ENCODE measurements at places on chromosomes 4 and X.

DNA sequence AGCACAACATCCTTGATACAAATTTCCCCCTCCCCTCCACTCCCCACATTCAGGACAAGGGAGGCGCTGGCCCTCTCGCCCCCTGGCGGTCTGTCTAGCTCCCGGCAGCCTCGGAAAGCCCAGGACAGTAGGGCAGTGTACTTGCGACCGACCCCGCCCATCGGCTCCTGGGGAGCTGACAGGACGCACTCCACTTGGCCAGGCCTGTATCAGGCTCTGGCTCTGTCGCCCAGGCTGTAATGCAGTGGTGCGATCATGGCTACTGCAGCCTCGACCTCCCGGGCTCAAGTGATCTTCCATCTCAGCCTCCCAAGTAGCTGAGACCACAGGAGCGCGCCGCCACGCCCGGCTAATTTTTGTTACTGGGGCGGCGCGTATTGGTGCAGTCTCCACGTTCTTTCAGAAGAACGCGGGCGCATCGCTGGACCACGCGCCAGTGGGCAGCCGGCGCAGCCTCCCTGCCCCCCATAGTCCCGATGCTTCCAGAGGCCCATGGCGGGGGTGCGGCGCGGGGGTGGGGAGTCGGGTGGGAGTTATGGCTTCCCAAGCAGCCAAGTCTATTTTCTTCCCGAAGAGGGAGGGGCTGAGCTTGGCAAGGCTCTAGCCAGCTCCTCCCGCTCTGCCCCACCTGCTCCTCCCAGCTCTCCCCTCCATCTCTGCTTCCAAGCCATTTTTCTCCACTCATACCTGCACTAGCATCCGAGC lies 7.8 kb upstream of the AKAP14 start:
- peak; percentile 73 for DNase-seq

DNA sequence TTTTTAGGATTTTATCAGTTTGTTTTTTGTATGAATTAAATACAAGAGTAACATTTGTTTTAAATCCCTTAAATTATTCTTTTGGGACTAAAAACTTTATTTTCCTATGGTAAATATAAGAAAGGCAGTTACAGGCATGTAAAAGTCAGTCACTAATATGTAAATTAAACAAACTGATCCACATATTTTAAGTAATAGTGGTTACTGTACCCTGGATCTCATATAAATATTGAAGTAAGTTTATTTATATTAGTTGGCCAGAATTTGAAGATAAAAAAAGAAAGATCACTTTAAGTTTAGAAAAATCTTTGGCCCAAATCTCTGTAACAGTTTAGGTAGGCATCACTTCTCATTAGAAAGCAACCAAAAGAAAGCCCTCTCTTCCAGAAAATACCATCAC lies 45.8 kb downstream of the LDB2 start:
- DNase-seq = no peak

DNA sequence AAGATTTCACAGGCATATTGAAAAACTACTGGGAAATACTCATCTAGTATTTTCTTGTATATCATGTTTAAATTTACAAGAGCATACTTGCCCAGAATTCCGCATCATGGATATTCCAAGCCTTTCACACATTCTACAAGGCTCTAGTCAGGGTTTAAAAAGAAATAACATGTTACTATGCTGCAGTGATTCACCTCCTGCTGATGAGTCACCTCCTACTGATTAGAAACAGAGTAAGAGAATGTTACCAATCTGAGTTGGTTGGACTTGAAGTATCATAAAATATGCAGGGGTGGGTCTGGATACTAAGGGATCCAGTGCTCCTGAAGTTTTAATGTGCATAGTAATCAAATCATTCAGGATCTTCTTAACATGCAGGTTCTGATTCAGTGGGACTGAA lies 192.0 kb upstream of the ANK2 start:
- peak; percentile 88 for DNase-seq

GRCh38 chrX:150364347-150365050 lies 1.4 kb downstream of the MAMLD1 start:
- DNase-seq = no peak

DNA sequence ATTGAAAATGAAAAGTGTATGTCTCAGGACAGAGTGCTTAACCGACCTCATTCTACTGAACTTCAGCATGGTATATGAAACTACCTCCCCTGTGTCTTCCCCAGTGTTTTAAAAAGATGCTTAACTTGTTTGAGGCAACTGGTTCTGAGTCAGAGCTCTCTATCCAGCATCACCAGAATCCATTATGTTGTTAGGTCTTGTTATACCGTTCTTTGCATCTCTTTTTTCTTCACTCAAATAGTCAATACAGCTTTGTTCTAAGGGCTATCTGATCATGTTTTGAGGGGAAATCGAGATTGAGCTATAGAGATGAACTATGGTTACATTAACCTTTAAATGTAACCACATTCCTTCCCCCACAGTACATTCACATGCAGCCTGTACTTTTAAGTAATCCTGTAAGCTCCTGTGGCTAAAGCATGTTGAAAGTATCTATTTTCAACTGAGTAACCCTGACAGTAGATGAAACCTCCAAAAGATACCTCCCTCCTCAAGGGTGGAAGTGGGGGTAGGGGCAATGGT lies 514.4 kb downstream of the RPA4 start:
- DNase-seq = no peak

DNA sequence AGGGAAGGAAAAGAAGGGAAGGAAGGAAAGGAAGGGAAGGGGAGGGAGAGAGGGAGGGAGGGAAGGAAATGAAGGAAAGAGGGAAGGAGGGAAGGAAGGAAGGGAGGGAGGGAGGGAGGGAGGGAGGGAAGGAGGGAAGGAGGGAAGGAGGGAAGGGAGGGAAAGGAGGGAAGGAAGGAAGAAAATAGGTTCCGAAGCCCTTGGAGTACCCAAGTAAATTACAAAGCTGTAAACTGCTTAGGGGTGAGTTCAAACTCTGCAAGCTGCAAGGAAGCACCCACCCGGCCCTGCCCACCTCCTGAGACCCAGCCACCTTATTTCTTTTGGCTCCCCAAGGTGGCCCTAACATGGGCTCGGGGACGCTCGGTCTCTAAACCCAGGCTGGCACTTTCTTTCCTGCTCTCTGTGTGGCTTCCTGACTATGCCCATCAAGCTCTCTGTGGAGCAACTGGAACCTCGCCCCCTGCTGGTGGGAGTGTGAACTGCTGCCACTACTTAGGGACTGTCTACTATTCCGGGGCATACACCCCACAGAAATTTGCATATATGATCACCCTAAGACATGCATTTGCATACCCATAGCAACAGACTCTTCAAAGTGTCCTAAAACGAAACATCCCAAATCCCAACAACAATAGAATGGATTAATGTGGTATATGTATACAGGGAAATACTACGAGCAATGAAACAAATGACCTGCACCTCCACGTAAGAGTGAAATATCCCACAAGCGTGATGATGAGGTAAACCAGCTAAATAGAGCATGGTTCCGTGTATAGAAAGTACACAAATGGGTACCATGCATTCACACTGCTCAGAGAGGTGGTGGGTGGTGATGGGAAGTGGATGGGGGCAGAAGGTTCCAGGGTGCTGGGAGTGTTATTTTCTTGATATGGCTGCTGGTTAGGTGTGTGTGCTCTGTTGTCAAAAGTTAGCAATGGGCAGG lies 151.7 kb upstream of the TBL1X start:
- no peak for DNase-seq
